ENCODE measurements at places on chromosomes 12 and 14.
A peak's percentile ranks its signal among the peaks of the same experiment; 100 is the strongest.

DNA sequence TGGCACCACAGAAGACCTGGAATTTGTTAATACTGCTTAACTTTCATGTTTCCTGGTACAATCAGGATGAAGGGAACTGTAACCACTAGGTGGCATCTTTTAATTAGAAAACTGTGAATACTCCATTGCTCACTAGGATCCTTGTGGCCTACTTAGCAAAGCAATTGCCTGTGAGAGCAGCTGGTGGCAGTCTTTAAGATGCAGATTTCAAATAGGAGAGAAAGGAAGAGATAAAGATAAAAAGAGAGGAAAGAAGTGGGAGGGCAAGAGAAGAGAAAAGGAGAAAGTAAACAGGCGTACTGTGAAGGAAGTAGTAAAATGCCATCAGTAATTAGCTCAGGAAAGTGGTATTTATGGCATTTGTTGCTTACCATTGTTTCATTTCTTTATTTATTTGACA is 114.5 kb downstream of the RAD51B start:
- DNase-seq, result peak; percentile 10

DNA sequence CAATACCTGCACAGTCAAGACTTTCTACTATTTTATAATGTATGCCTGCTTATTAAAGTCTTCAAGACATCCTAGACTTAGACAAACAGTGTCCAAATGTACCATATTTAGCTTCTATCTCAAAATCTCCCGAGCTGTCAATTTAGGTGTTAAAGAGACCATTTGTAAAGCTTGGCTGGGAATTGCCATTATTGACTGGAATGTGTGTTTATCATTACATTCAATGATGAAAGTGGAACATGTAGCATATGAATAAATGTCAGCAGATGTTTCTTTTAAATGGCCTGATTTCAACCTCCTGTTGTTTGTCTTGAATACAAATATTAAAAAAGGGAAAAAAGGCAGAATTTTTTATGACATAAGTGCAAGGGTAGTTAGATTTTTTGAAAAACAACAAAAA is 572.3 kb downstream of the PRKD1 start:
- DNase-seq, result no peak

- DNase-seq, result peak; percentile 13
Observed at GRCh38 chr14:99730876-99731546, 46.9 kb downstream of the CYP46A1 start.

DNA sequence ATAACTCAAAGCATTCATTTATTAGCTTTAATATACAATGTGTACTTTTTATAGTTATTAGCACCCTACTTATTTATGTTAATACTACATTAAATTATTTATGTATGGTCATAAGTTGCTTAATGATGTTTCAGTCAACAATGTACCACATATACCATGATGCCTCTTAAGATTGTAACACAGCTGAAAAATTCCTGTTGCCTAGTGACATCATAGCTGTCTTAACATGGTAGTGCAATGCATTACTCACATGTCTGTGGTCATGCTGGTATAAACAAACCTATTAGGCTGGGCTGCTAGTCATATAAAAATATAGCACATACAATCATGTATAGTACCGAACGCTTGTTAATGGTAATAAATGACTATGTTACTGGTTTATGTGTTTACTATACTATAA is 120.4 kb downstream of the ANO6 start:
- no peak for DNase-seq

DNA sequence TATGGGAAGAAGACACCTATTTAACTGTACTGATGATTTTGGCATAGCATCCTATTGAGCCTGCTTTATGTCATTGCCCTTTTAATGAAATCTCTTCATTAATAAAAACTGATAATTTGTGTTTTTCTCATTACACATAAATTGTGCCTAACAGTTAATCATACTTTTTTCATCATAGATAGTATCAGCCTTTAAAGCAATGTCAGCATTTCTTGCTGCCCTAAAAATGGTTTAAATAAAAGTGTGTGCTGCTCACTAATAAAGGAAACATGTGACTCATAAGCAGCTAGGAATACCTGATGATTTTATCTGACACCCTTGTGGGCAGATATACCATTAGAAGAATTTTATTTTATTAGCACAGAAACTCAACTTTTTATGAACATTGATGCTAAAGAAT is 26.7 kb downstream of the TBK1 start:
- no peak for DNase-seq

GRCh38 chr12:80195074-80195726 is 95.9 kb downstream of the OTOGL start:
- DNase-seq, result peak; percentile 19

- DNase-seq, result no peak
Observed at GRCh38 chr14:61927060-61927459, 164.8 kb downstream of the SNAPC1 start.

- DNase-seq, result peak; percentile 49
Observed at GRCh38 chr14:104876251-104876699, 11.2 kb downstream of the CEP170B start.

GRCh38 chr14:101500681-101501080 is 60.6 kb upstream of the DIO3 start:
- DNase-seq, result no peak

DNA sequence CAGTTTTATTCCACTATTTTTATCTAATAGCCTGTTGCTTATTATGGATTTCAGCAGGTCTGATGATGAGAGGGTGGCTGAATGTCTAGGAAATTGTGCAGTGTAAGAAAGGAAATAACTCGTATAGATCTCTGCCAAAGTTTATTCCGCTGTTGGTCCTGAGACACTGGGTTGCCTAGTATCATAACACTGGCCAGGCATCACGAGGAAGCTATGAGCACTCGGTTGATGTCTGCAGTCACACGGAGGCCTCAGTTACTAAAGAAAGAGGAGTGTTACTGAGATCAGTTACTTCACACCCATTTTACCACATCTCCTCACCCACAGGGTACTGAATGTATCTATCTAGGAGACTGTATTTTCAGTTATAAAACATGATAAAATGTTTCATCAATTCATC is 21.9 kb downstream of the BHLHE41 start:
- no peak for DNase-seq

DNA sequence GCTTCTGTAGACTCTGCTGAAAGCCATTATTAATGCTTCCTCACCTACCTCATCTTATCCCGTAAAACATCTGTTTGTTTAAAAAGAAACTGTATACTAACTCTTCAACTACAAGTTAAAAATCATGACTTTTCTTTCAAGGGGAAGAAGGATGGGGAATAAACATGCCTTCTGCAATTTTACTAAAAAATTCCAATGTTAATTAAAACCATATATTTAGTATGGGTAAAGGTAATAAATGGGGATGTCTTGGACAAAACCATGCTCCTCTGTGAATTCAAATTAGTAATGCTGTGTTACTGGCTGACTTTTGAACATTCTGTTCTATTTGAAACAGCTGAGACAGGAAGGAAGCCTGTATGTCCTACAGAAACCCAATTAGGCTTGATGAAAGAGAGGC is 311.1 kb upstream of the DIO2 start:
- DNase-seq, result no peak

Data from nephron progenitor cell (in vitro differentiated cells).